ENCODE measurements at places on chromosomes 2 and 18.

DNA sequence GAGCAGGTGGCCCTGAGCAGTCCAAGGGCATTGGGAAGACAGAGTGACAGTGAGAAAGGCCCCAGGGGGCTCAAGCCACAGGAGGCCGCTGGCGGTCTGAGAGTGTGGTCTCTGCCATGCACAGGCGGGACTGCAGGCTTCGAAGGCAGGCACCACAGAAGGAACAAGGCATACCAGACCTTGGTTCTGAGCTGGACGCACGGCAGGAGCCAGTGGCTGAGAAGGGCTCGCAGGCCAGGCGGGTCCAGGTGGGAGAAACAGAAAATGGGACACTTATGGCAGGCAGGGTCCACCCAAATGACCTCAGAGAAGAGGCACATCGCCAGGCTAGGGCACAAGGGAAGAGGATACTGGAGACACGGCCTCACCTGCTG, 14.9 kb downstream of the HJURP start:
- DNase-seq = no peak

- DNase-seq = peak; percentile 78
Observed at GRCh38 chr2:206392118-206392517, 51.2 kb upstream of the ADAM23 start.

DNA sequence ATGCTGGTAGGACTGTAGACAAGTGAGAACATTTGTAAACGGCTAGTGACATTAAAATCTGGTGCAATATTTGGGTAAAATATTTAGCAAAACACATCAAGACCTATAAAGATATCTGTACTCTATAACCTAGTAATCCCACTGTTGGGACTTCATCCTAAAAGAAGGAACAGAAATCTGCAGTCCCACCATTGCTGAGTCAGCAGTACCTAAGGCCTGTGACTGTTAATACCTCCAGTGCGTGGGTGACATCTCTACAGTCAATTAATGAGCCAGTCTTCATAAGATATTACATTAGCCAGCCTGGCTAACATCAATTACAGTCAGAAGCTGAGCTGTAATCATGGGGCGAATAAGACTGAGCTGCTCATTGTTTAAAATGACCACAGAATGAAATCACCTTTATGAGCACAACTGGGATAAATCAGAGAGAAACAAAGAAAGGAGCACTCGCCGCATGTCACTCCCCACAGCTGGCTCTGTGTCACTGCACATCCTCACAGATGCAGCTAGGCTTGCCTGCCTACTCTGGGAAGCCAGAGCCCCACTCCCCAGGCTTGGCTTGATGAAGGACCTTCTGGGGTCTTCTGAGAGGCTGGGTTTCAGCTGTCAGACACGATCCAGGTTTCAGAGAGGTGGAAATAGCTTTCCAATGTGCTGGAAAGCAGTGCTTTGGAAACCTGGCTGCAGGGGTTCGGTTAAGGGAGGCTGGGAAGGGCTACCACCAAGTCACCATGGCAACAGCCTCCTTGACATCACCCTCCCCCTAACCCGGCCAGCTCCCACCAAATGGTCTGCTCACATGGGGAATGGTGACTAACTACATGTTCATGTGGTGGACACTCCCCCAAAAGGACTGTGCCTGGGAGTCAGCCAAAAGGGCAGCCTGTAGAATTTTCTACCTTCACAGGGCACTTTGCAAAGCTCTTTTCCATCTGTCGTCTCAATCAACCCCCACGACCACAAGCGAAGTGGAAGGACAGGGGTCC, 145.0 kb downstream of the ZBTB7C start:
- peak; percentile 46 for DNase-seq

GRCh38 chr2:153417077-153417476, 61.5 kb downstream of the RPRM start:
- no peak for DNase-seq

DNA sequence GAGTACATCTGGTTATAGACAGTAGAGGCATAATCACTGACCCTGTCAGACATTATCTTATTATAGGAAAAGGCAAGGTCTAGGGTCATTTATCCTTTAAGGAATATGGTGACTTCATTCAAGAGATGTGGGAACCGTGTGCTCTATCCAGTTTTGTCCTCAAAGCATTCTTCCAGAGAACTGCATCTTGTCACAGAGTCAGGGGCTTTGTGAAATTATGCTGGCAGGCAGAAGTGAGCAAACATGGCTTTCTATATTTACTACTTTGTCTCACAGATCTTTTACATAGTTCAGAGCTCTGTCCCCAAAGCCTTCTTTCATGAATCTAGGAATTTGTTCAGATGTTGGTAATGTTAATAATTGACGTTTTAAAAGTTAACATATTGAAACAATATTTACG, 177.4 kb downstream of the ASXL3 start:
- no peak for DNase-seq

DNA sequence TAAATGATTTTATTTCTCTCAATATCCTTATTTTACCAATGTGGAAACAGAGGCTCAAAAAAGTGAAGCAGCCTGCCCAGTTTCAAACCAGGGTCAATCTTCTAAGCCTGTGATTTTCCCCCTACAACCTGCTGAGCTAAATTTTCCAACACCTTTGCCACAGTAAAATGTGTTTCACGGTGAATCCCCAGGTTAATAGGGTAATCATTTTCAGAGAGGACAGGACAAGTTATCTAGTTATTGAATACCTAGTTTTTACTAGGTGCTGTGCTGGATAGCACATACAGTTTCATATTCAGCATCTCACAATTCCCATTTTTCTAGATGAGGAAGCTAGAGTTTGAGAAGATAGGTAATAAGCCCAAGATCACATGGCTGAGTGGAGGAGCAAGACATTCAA, 236.6 kb downstream of the PTH2R start:
- no peak for DNase-seq

GRCh38 chr2:219252900-219253752, at the start of gene TUBA4B:
TUBA4B (plus strand) TSS chr2:219253243; CDS start chr2:219253408, 165 bp downstream.
- DNase-seq = peak; percentile 81

- no peak for DNase-seq
Observed at GRCh38 chr2:95007822-95008221, 17.7 kb upstream of the MAL start.

- DNase-seq = no peak
Observed at GRCh38 chr18:10239991-10240634, 214.3 kb upstream of the APCDD1 start.

DNA sequence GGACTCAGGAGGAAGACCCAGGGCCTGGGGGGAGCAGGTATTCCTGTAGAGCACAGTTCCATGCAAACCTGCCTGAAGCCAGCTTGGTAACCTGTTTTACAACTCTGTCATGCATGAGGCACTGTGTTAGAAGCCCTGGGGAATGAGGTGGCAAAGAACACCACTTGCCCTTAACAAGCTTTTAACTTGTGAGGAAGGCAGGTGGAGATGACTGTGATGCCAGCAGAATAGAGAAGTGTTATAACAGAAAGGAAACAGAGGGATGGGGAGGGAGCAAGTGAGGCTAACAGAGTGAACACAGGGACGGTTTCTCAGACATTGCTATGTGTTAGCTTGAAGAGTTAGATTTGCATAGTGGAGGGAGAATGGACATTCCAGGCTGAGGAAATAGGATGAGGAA, 11.5 kb upstream of the IL1A start:
- no peak for DNase-seq

DNA sequence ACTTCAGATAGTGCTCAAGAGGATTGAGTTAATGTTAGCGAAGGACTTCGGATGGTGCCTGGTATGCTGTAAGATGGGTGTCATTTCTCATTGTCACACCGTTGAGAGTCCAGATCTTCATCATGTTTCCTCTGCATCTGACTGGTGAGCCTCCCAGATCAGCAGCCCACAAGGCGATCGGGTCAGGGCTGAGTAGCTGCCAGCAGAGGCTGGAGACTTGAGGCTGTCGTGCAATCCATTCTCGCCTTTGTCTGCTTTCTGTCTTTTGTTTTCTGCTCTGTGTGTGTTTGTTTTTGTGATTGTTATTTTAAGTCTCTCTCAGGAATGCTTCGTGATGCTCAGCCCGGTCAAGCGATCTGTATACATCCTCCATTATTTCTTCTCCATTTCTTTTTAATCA, 95.8 kb downstream of the TGOLN2 start:
- DNase-seq = no peak

GRCh38 chr18:10432781-10433180, 21.7 kb upstream of the APCDD1 start:
- no peak for DNase-seq

DNA sequence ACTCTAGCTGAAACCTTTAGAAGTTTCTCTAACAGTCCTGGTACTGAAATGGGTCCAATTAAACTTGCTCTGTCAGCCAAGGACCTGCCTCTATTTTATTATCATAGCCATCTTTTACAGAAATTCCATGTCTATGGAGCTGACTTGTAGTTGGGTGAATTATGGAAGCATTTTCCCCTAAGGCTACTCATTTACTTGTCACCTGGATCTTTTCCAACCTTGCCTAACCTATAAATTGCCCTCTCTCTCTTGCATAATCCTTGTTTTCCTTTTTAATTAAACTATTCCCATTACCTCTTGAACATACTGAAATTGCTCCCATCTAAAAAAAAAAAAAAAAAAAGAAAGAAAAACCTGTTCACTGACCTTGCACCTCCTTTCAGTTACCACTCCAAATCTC, 74.6 kb upstream of the DOK6 start:
- no peak for DNase-seq

- DNase-seq = peak; percentile 79
Observed at GRCh38 chr2:101883860-101884259, 107.9 kb upstream of the IL1R2 start.

DNA sequence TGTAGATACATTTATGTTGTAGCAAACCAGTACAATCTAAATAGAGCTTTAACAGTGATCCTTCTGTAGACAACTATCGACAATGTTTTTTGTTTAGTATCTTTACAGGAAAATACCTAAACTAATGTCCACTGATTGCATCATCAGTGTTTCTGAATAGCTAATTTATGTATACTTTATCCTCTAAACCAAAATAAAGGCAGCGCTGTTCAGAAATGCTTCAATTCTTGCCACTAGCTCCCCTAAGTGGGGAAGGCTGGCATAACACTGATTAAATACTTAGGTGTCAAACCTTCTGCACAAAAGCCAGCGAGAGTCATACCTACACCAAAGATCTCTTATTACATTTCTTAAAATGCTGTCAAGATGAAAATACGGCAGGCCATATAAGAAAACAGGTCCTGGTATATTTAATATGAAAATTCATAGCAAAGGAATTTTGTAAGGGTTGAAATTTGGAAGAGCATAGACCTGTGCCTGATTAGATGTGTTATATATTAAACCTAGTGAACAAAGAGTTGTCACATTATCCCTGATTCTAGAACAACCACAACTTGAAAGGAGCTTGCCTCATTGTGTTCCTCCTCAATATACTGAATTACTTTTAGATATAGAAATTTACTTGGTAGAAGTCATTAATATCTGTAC, 1693.4 kb upstream of the SLC39A10 start:
- peak; percentile 56 for DNase-seq

- DNase-seq = peak; percentile 69
Observed at GRCh38 chr18:80154293-80154692, 45.2 kb downstream of the ADNP2 start.

GRCh38 chr2:208573569-208573968, 167.0 kb downstream of the PTH2R start:
- no peak for DNase-seq

- DNase-seq = no peak
Observed at GRCh38 chr2:37350034-37350433, 5.6 kb downstream of the QPCT start.

DNA sequence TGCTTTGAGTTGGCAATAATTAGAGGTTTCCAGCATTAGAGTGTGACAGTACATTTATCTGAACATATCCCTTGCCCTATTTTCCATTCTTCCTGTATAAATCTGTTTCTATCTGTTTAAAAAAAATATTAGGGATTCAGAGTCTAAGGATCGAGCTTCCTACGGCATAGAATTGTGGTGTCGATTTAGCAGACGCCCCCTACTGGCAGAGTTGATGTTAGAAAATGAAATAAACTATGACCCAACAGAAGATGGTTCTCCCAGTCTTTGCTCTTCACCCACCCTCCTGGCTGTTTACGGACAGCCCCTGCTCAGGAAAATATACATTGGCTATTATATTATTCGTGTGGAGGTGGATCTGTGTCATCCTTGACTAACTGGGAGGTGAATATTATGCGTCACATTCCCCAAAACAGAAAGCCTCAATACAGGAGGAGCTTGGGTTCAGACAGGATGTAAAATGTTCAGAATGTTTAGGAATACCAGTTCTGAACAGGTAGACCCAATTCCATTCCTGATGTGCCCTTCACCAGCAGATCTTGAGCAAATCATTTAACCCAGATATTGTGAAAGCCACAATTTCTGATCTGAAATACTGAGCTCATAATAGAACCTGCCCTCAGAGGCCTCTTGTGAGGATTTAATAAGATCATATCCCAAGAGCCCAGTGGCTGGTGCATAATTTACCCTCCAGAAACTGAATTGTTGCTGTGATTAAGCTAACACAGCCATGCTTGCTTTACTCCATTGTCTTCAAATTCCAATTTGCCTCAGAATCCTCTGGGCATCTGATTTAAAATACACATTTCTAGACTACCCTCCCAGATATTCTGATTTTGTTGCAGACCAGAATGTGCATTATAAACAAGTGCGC, 10.8 kb upstream of the ERMN start:
- DNase-seq = peak; percentile 45
